ENCODE measurements at places on chromosomes 5 and 9.
A peak's percentile ranks its signal among the peaks of the same experiment; 100 is the strongest.

DNA sequence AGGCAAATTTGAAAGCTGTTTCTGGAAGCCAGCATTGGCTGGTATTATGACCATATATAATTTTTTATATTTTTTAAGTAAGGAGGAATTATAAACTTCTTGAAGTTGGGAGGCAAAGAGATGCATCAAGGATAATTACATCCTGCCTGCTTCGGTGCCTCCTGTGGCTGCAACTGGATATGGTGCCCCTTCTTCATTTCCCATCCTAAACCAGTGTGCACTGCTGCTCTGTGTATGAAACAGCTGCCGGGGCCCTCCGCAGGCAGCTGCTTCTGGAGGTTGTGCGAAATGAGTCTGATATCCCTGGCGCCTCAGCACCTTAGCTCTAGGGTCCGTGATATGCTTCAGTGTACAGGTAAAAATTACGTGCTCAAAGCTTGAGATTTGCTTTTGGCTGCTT is 304.2 kb downstream of the ENC1 start:
- no peak for DNase-seq

DNA sequence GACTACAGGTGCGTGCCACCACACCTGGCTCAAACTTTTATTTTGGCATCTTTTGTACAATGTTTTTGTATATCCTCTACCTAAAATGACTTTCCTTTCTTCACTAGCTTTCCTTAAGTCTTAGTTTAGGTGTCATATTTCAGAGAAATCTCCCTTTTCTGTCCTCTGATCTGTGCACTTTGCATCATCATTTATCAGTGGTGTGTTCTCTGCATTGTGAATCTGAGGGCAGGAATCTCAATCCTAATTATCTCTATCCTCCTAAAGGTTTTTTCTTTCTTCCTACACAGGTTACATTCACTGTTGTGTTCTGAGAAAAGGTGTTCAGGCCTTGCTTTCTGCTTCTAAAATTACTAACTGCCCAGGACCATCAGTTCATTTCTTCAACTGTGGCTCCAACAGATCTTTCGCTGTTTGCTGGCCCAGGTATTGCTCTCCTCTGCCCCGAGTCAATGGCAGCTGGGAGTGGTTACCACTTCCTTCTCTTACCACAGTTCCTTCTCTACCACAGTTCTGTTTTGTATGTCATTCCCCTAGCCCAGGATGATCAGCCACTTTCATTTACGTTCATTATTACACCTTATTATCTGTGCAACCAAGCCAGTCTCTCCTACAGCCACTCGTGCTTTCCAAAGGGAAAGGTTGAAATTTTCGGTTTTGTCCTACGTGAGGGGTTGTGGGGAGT is 14.0 kb downstream of the TGFBR1 start:
- DNase-seq: peak; percentile 10

DNA sequence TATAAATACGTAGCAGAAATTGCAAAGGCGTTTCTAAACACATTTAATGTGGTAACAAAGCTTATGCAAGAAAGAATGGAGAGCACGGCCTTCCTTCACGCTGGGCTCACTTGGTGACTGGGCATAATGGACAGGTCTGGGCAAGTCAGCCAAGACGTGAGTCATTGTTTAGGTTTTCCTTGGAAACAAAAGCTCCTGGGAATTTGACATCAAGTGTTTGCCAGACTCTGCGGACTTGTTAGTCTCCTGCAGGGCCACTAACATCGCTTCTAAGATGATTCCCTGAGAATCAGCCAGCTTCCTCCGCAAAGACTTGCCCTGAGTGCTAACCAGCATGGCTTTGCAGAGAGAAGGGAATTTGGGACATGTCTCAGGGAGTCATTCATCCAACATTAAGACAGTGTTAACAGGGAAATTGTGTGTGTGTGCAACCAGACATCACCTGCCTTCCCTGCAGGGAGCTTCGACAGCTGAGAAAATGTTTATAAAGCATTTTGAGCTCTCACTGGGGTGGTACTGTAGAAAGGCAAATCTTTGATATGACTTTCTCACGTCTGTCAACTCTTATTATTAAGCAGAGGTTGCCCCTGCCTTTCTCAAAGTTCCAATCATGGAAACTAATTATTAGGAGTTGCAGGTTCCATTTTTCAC is 182.5 kb downstream of the NTRK2 start:
- no peak for DNase-seq

GRCh38 chr9:121914604-121915303 is 178.4 kb downstream of the TTLL11 start:
- no peak for DNase-seq

- no peak for DNase-seq
Observed at GRCh38 chr5:81021951-81022687, 62.0 kb downstream of the RASGRF2 start.

DNA sequence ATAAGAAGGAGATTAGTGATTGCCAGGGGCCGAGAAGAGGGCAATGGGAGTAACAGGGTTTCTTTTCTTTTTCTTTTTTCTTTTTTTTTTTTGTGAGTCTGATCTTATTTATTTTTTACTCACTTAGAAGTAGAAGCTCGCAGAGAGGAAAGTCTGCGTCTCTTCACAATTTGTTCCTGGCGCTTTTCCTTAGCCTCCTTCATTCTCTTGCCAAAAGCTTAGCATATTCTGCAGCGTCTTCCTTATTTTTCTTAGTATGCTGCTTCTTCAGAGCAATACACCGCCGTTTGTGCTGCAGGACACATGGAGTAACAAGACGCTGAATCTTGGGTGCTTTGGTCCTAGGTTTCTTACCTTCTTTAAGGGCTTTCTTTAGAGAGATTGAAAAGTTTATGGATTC is 30.3 kb upstream of the DENND4C start:
- DNase-seq: no peak

DNA sequence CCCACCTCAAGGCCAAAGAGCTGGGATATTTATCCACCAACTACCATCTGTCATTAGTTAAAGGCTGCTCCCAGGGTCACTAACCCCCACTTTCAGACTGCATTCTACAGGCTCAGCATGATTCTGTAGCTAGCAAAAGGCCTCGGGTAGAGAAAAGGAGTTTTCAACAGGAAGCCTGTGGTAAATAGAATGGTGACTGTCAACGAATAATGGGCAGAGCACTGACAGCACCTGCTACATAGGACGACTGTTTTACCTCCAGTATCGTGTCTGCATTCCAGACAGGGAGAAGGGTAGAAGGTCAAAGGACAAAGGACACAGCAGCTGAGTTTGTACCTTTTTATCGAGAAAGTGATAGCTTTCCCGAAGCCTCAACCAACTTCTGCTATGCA is 20.3 kb downstream of the MFAP3 start:
- no peak for DNase-seq

DNA sequence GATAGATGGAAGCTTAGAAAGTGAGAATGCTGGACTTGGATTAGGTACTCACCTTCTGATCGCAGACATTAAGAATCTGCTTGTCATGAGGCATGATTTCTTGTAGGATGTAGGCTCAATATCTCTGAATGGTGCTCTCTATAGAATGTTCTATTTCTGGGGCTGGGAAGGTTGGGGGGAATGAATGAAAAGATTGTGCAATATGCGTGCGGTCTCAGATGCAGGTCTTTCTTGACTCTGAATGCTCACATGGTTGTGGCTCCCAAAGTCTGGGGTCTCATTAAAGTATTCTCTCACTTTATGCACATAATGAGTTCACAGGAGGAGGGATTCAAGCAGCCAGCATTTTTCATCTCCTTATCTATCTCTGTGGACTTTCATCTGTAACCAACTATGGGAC is 482.0 kb upstream of the CD180 start:
- DNase-seq: no peak

Data from activated CD8-positive, alpha-beta memory T cell treated with anti-CD3 and anti-CD28 coated beads for 4 hours (primary cell).